Skeletal muscle tissue (tissue), 5 donors: ENCODE measurements at places on chromosomes 12 and 14. TPM values are rescaled to one million over a fixed set of nuclear protein-coding genes. Genes with fewer than 3 reads are reported as not detected.

Gene TGM1
- total RNA-seq: 0.52 TPM

Gene OVCH1
- total RNA-seq: under 0.01 TPM

Gene POTEG
- not detected for total RNA-seq

Gene PPP4R3A
- total RNA-seq: 75.2 TPM

Gene CARMIL3
- under 0.01 TPM for total RNA-seq

Gene IKZF4
- total RNA-seq: 1.6 TPM

Gene TAS2R19
- 9.9 TPM for total RNA-seq

Gene SIX1
- 45.4 TPM for total RNA-seq

Gene PPM1H
- total RNA-seq: 4.2 TPM

Gene GYS2
- total RNA-seq: not detected

Gene IL26
- not detected for total RNA-seq

Gene MSI1
- 1.0 TPM for total RNA-seq

Gene ENDOU
- total RNA-seq: 1.0 TPM

Gene STAC3
- total RNA-seq: 166 TPM

Gene PEX5
- total RNA-seq: 39.7 TPM

Gene CCDC184
- 0.52 TPM for total RNA-seq

Gene TAS2R13
- total RNA-seq: 4.2 TPM

Gene HOXC11
- 0.52 TPM for total RNA-seq

Gene SERPINA12
- total RNA-seq: not detected
